ENCODE measurements at places on chromosomes 3 and 15.

- DNase-seq, result no peak
Observed at GRCh38 chr3:194843556-194843955, 157.9 kb downstream of the FAM43A start.

DNA sequence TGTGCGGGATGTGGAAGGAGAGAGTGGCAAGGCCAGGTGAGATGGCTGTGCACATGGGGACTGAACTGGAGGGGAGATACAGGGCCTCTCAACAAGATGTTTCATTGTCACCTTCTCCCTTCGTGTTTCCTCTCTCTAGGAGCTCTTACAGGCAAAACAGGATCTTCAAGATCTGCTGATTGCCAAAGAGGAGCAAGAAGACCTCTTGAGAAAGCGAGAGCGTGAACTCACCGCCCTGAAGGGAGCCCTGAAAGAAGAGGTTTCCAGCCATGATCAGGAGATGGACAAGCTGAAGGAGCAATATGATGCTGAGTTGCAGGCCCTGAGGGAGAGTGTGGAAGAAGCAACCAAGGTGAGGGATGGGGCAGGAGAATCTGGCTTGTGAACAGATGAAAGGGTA is 85.2 kb downstream of the CGNL1 start:
- no peak for DNase-seq

- no peak for DNase-seq
Observed at GRCh38 chr3:99248913-99249312, 347.4 kb upstream of the DCBLD2 start.

- no peak for DNase-seq
Observed at GRCh38 chr3:21825684-21826083, 74.7 kb upstream of the ZNF385D start.

- DNase-seq, result peak; percentile 45
Observed at GRCh38 chr3:64030741-64031140, 7.4 kb upstream of the PSMD6 start.

GRCh38 chr15:100141311-100142001 is 200.3 kb downstream of the ADAMTS17 start:
- no peak for DNase-seq

GRCh38 chr3:27681249-27681748 is 40.8 kb downstream of the EOMES start:
- no peak for DNase-seq

- DNase-seq, result no peak
Observed at GRCh38 chr3:126456211-126456610, 19.5 kb downstream of the ZXDC start.

- DNase-seq, result no peak
Observed at GRCh38 chr3:40828741-40829415, 304.1 kb downstream of the ZNF621 start.

DNA sequence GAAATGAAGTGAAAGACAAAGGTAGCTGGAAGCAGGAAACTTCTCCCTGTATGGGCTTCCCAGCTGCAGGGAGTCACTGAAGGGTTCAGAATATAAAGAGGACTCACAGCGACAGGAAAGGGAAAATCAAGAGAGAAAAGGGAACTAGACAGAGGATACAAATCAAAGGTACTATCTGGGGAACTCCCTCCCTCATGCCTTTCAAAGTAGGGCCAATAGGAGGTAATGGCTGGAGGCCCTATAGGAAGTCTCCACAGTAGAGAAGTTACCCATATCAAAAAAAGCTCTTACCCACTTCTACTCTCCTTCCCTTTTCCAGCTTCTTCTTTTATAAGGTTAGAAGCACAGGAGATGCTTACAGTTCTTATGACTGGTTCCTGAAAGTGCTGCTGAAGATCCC is 43.5 kb downstream of the FMN1 start:
- no peak for DNase-seq

GRCh38 chr3:128416578-128417211 is 50.0 kb downstream of the DNAJB8 start:
- no peak for DNase-seq
